Activated T-cell treated with anti-CD3 and anti-CD28 coated beads, Interleukin-2, amount 50 U/mL, for 72 hours (primary cell): ENCODE measurements at places on chromosomes 6 and 20. TPM values are rescaled to one million over a fixed set of nuclear protein-coding genes. Genes with fewer than 3 reads are reported as not detected.
A peak's percentile ranks its signal among the peaks of the same experiment; 100 is the strongest.

The SYNCRIP gene
- 75.9 TPM for total RNA-seq

The CDKN1A gene
- total RNA-seq: 60.4 TPM

The HEY2 gene
- total RNA-seq: not detected

The CNPY3 gene
- total RNA-seq: 46.1 TPM

The BHLHE23 gene
- not detected for total RNA-seq

The MOXD1 gene
- total RNA-seq: not detected

The FAM162B gene
- total RNA-seq: not detected

The FOXF2 gene
- total RNA-seq: not detected

The STMND1 gene
- total RNA-seq: not detected

The PLTP gene
- total RNA-seq: 8.9 TPM

The PTCHD4 gene
- total RNA-seq: not detected

The FHL5 gene
- total RNA-seq: not detected

The C6orf52 gene
- 2.7 TPM for total RNA-seq

The MYBL2 gene
- total RNA-seq: 76.9 TPM

The CALHM4 gene
- total RNA-seq: not detected

The RNF182 gene
- total RNA-seq: not detected

The PKIB gene
- 2.0 TPM for total RNA-seq

The SAYSD1 gene
- 21.0 TPM for total RNA-seq

DNA sequence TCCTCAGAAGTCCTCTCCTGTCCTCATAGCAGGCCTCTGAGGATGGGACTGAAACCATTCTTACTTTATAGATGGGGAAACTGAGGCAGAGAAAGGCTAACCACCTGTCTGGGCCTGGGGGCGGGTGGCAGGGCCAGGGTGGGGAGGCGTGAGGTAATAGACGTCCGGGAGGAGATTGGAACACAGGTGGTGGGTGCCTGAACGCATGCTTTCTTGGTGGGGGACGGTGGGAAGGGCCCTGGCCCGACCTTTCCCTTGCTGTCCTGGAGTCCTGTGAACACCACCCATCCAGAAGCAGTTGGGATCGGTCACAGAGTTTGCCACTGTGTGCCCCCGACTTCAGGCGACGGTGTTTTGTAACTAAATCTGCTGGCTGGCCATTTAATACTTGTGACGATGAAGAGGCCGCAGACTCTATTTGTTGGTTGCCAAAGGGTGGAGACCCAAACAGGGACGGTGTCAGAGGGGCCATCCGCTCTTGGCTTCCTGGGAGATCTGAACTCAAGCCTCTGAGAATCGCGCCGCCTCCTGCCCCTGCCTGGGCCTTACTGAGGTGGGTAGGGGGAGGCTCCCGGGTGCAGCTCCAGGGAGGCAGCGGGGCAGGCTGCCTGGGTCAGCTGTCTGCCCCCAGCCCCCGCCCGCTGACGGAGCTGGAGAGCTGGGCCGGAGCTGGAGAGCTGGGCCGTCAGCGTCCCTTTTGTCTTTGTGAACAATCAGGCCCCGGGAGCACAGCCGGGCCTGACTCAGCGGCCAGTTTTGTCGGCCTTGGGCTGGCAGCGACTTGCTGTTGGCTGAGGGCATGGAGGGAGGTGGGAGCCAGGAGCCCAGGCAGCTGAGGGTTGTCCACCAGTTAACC lies 4.1 kb downstream of the RBM38 start:
- no peak overlapping the region for H3K27ac ChIP-seq
- H3K27me3 ChIP-seq: no peaks in the 10 kb centered on the region
- peaks cover 24% of the 10 kb centered on the region for H3K36me3 ChIP-seq
- DNase-seq: no peak
- peaks cover 79% of the 10 kb centered on the region for H3K4me1 ChIP-seq
- peak overlapping the region; percentile 12 for H3K4me3 ChIP-seq

DNA sequence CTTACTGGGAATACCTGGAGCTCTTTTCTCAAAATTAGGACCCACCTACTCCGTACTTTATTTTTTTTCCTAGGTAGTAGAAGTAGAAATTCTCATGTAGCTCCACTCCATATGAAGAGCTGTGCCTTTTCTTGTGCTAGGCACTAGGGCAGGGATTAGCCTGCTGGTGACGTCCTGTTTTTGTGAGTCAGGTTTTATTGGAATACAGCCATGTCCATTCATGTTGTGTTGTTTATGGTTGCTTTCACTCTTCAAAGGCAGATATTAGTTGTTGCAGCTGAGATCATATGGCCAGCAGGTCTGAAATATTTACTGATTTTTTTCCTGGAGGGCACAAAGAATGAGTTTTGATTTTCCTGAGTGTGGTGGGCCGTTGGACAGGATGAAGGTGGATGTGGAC lies 20.5 kb downstream of the XRN2 start:
- DNase-seq: no peak
- H3K36me3 ChIP-seq: peaks cover 28% of the 10 kb centered on the region
- H3K27ac ChIP-seq: peak overlapping the region; percentile 90
- peak overlapping the region; percentile 32 for H3K4me3 ChIP-seq
- H3K27me3 ChIP-seq: no peaks in the 10 kb centered on the region

DNA sequence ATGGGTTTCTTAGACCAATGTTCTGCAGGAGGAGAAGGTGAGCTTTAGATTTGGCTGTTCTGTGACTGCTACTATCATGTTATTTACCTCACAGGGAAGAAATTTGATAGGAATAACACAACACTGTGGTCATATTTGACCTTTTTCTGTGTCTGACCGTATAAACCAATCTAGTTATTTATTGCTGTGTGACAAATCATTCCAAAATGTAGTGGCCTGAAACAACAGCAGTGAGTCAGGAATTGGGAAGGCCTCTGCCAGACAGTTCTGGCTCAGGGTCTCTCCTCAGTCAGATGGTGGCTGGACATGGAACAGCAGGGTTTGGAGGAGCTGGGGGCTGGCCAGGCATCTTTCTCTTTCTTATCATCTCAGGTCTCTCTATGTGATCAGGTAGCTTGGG lies 33.0 kb downstream of the RIPOR2 start:
- no peaks in the 10 kb centered on the region for H3K27me3 ChIP-seq
- H3K27ac ChIP-seq: peak overlapping the region; percentile 97
- H3K4me3 ChIP-seq: peak overlapping the region; percentile 84
- H3K4me1 ChIP-seq: peaks cover 98% of the 10 kb centered on the region
- no peak for DNase-seq

- H3K27ac ChIP-seq: no peak overlapping the region
- H3K36me3 ChIP-seq: peaks cover 3% of the 10 kb centered on the region
- H3K4me3 ChIP-seq: no peak overlapping the region
- DNase-seq: no peak
- H3K27me3 ChIP-seq: no peaks in the 10 kb centered on the region
Measured at GRCh38 chr20:50141018-50141675, 12.4 kb downstream of the PEDS1 start.

- DNase-seq: no peak
- H3K4me1 ChIP-seq: peaks cover 15% of the 10 kb centered on the region
- H3K4me3 ChIP-seq: no peak overlapping the region
- H3K27ac ChIP-seq: no peak overlapping the region
Measured at GRCh38 chr20:50308513-50309279, 118.1 kb downstream of the CEBPB start.

GRCh38 chr6:98486057-98486456 lies 348.3 kb upstream of the POU3F2 start:
- no peaks in the 10 kb centered on the region for H3K27me3 ChIP-seq
- H3K27ac ChIP-seq: no peak overlapping the region
- DNase-seq: no peak
- H3K4me1 ChIP-seq: no peaks in the 10 kb centered on the region

DNA sequence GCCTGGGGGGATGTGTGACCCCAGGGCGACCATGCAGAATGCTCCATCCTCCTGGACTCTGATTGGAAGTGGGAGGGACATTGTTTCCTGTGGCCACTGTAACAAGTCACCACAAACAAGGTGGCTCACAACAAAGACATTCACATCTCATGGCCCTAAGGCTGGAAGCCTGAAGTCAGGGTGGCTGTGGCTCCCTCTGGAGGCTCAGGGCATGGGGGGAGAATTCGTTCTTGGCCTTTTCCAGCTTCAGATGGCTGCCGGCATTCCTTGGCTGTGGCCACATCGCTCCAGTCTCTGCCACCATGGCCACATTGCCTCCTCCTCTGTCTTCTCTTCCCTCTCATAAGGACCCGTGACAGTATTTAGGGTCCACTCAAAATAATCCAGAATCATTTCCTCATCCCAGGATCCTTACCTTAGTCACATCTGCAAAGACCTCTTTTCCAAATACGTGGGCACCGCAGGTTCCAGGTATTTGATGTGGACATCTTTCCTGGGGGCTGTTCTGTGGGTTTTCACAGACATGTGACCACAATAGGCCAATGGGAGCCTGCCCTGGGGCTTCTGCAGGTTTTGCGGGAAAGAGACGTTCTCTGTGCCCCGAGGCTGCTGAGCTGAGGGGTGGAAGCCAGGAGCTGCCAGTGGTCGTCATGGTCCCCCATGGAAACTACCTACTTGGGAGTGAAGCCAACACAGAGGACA lies 249.3 kb downstream of the PREX1 start:
- no peaks in the 10 kb centered on the region for H3K36me3 ChIP-seq
- H3K4me1 ChIP-seq: no peaks in the 10 kb centered on the region
- no peak overlapping the region for H3K27ac ChIP-seq
- DNase-seq: no peak

- peak overlapping the region; percentile 44 for H3K4me3 ChIP-seq
- H3K4me1 ChIP-seq: peaks cover 58% of the 10 kb centered on the region
- no peaks in the 10 kb centered on the region for H3K27me3 ChIP-seq
Measured at GRCh38 chr6:659716-660581, 3.0 kb upstream of the HUS1B start.

- H3K4me3 ChIP-seq: no peak overlapping the region
- H3K27me3 ChIP-seq: no peaks in the 10 kb centered on the region
- no peaks in the 10 kb centered on the region for H3K36me3 ChIP-seq
- H3K27ac ChIP-seq: no peak overlapping the region
Measured at GRCh38 chr20:41627001-41627495, 8.9 kb upstream of the CHD6 start.

DNA sequence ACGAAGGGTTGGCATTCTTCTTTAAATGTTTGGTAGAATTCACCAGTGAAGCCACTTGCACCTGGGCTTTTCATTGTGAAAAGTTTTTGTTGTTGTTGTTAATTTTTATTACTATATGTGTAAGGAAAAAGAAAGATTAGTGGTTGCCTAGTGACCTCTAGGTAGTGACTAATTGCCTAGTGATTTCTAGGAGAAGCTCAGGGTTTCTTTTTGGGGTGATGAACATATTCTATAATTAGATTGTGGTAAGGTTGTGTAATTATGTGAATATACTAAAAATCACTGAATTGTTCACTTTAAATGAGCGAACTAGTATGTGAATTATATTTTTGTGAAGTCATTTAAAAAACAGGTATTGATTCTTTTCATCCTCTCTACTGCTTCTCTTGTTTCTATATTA lies 123.8 kb upstream of the TMEM170B start:
- peaks cover 8% of the 10 kb centered on the region for H3K36me3 ChIP-seq
- H3K4me3 ChIP-seq: peak overlapping the region; percentile 82
- H3K4me1 ChIP-seq: peaks cover 55% of the 10 kb centered on the region
- H3K27ac ChIP-seq: peak overlapping the region; percentile 95

GRCh38 chr6:165804331-165805066 lies 141.5 kb upstream of the PDE10A start:
- peaks cover 11% of the 10 kb centered on the region for H3K27me3 ChIP-seq
- DNase-seq: no peak
- no peak overlapping the region for H3K4me3 ChIP-seq
- peaks cover 5% of the 10 kb centered on the region for H3K4me1 ChIP-seq

DNA sequence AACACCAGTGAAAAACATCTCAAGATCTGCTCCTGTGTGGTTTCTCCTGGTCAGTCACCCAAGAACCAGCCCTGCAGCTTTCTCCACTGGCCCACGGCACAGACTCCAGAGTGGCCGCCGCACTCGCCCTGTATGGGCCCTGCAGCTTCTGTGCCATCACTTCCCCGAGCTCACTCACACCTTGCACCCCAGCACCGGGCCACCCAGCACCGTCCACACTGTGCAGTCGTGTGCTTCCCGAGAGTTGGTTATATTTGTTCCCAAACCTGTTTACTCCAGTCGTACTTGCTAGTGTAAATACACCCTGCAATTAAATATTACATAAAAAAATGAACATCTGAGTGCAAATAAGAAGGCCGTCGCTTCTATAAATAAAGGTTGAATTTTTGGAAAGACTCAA lies 341.7 kb downstream of the CDH26 start:
- H3K4me1 ChIP-seq: no peaks in the 10 kb centered on the region
- H3K27me3 ChIP-seq: no peaks in the 10 kb centered on the region
- H3K36me3 ChIP-seq: no peaks in the 10 kb centered on the region

- H3K27me3 ChIP-seq: no peaks in the 10 kb centered on the region
- no peak overlapping the region for H3K4me3 ChIP-seq
- H3K4me1 ChIP-seq: peaks cover 9% of the 10 kb centered on the region
- no peak overlapping the region for H3K27ac ChIP-seq
- DNase-seq: no peak
Measured at GRCh38 chr6:16336056-16336818, 97.8 kb downstream of the GMPR start.

GRCh38 chr20:7196481-7196880 lies 429.0 kb downstream of the BMP2 start:
- DNase-seq: no peak
- H3K27ac ChIP-seq: no peak overlapping the region
- H3K27me3 ChIP-seq: no peaks in the 10 kb centered on the region
- no peaks in the 10 kb centered on the region for H3K4me1 ChIP-seq
- no peaks in the 10 kb centered on the region for H3K36me3 ChIP-seq

- no peak for DNase-seq
- no peaks in the 10 kb centered on the region for H3K27me3 ChIP-seq
- no peaks in the 10 kb centered on the region for H3K36me3 ChIP-seq
- no peaks in the 10 kb centered on the region for H3K4me1 ChIP-seq
- H3K4me3 ChIP-seq: no peak overlapping the region
- H3K27ac ChIP-seq: no peak overlapping the region
Measured at GRCh38 chr6:55399351-55399750, 72.1 kb downstream of the GFRAL start.

- H3K27ac ChIP-seq: peak overlapping the region; percentile 99
- peaks cover 9% of the 10 kb centered on the region for H3K36me3 ChIP-seq
- peaks cover 64% of the 10 kb centered on the region for H3K4me1 ChIP-seq
- H3K4me3 ChIP-seq: peak overlapping the region; percentile 89
- peak; percentile 81 for DNase-seq
Measured at GRCh38 chr6:26251354-26252076, 113.5 kb upstream of the BTN3A2 start.

GRCh38 chr20:1338801-1339200 lies 9.9 kb upstream of the SDCBP2 start:
- DNase-seq: no peak
- H3K36me3 ChIP-seq: peaks cover 2% of the 10 kb centered on the region
- H3K27me3 ChIP-seq: no peaks in the 10 kb centered on the region
- H3K27ac ChIP-seq: no peak overlapping the region
- peaks cover 22% of the 10 kb centered on the region for H3K4me1 ChIP-seq
- H3K4me3 ChIP-seq: no peak overlapping the region

- peak overlapping the region; percentile 90 for H3K4me3 ChIP-seq
- no peaks in the 10 kb centered on the region for H3K27me3 ChIP-seq
- H3K36me3 ChIP-seq: peaks cover 43% of the 10 kb centered on the region
- H3K4me1 ChIP-seq: peaks cover 41% of the 10 kb centered on the region
- peak; percentile 48 for DNase-seq
Measured at GRCh38 chr6:36593569-36594028, 563 bp upstream of the SRSF3 start.

- H3K4me3 ChIP-seq: no peak overlapping the region
- H3K27me3 ChIP-seq: no peaks in the 10 kb centered on the region
- no peaks in the 10 kb centered on the region for H3K4me1 ChIP-seq
Measured at GRCh38 chr20:52918311-52918710, 53.8 kb upstream of the TSHZ2 start.

- no peaks in the 10 kb centered on the region for H3K36me3 ChIP-seq
- no peak for DNase-seq
- H3K27ac ChIP-seq: no peak overlapping the region
- H3K27me3 ChIP-seq: peaks cover under 1% of the 10 kb centered on the region
- H3K4me3 ChIP-seq: no peak overlapping the region
Measured at GRCh38 chr20:11791835-11792567, 125.7 kb upstream of the BTBD3 start.
